Fibroblast of the aortic adventitia (primary cell): ENCODE measurements at places on chromosomes 7 and 10.
A peak's percentile ranks its signal among the peaks of the same experiment; 100 is the strongest.

- DNase-seq: no peak
These were observed 84.5 kb downstream of the RTKN2 start for GRCh38 chr10:62183857-62184795.

GRCh38 chr7:13604178-13604577 is 385.3 kb downstream of the ETV1 start:
- no peak for DNase-seq

DNA sequence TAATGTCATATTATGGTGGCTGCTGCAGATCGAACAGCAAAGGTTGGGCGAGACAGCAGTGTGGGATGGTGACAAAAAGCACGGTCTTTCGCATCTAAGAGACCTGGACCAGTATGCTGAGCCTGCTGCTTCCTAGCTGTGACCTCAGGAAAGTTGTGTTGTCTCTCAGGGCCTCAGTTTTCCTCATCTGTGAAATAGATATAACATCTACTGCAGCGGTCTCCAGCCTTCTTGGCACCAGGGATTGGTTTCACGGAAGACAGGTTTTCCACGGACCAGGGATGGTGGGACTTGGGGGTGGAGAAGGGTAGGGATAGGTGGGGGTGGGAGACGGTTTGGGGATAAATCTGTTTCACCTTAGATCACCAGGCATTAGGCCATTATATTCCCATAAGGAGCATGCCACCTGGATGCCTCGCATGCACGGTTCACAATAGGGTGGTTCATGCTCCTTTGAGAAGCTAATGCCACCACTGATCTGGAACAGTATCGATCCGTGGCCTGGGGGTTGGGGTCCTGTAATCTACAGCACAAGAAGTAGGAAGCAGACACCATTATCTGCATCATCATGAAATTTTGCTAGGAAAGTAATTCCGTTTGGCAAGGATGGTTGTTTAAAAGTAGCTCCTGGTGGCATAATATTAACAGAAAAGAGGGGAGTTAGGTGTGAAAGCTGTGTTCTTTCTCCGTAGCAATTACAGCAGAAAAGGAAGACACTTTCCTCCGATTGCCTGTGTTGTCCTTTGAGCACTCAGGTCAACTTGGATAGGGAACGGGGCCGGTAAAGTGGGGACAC is 10.8 kb downstream of the KLF6 start:
- peak; percentile 41 for DNase-seq

GRCh38 chr10:27155066-27155754 is at the start of gene MASTL:
MASTL (plus strand) TSS chr10:27155352; CDS start chr10:27155427, 75 bp downstream.
- DNase-seq: peak; percentile 94

DNA sequence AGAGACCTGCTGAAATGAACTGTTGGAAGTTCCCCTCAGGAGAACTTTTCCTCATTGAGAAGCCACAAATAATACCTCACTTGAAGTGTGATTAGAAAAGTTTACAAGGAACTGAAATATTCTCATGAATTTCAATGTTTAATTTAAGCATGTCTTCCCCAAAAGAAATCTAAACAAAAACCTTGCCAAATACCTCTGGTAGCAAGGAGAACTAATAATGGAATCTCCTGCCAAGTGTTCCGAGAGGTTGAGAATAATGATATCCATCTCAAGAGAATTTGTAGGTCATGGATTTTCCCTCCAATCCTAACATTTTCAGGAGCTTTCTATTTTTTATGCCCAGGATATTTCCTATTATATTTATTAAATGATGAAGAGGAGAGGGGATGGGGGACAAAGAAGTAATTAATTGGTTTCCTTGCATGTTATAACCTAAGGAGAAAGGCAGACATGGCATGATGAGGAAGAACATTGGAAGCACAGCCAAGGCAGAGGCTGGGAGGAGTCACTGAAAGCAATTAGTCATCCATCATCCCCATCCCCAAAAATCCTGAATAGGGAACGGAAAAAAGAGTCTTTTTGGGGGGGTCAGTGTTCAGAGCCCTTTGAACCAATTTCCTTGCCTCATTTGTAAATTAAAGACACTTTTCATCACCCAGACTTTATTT is 93.6 kb upstream of the IL6 start:
- peak; percentile 55 for DNase-seq

- no peak for DNase-seq
These were observed 3.9 kb upstream of the NOBOX start for GRCh38 chr7:144407266-144407931.

DNA sequence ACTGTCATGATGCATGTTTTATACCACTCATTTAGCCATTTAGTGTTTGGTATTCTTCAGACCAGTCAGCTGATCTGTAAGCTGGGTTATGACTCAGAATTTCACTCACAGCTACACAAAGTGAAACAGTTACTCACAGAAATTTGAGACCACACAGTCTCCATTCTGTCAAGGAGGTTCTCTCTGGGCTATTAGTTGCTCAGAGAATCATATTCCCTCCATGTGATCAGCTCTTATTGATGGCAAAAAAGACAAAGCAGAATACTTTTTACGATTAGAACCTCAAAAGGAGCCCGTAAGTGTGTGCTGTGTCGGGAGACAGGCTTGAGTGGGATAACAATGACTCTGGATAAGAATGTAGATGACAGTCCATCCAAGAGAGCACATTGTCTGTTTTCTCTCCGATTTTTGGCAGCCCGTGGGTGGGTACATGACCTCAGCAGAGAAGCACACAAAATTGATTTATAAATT is 277.6 kb upstream of the SORCS1 start:
- DNase-seq: peak; percentile 10

DNA sequence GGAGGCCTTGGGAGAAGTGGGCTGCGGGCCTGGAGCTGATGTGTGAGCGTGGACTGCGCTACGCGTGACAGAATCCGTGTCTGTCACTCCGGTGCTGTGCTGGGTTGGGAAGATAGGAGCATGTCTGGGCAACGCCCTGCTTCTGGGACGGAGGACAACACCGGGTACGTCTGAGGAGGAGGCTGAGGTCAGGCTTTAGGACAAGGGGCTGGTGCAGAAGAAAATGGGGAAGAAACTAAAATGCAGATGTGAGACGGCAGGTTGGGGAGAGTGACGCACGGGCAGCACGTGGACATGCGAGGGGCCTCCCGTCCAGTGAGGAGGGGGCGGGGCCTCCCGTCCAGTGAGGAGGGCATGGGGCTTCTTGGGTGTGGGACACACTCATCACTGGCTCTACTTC is 207.4 kb downstream of the DNAJB6 start:
- no peak for DNase-seq

DNA sequence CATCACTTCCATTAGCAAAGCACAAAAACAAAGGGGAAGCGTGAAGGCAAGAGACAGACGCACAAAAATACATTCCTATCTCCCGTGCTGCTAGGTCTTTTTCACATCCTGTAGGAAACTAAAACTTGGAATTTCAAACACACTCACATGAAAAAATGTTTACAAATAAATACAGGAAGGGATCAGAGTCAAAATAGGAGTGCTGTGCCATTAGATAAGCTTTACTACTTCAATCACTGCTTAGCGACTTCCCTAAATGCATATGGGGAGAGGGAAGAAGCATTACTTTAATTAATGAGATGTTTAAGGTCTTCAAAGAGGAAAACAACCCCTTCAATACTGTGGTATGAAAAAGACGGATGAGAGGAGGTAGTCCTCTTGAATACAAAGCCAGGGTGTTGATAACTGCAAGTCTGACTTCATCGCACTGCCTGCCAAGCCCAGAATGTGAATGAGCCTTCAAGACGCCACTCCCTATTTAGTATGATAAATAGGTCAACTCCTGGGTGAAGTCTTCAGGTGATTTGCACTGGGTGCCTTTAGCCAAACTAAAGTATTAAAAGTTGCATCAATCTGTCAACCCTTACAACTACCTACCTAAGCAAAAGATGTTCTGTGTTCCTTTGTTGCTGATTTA is 13.9 kb downstream of the PARD3 start:
- peak; percentile 60 for DNase-seq

- no peak for DNase-seq
These were observed 18.9 kb upstream of the PRKAR2B start for GRCh38 chr7:107025449-107026103.

GRCh38 chr7:135710417-135711138 is 17.4 kb downstream of the SLC13A4 start:
- DNase-seq: no peak

DNA sequence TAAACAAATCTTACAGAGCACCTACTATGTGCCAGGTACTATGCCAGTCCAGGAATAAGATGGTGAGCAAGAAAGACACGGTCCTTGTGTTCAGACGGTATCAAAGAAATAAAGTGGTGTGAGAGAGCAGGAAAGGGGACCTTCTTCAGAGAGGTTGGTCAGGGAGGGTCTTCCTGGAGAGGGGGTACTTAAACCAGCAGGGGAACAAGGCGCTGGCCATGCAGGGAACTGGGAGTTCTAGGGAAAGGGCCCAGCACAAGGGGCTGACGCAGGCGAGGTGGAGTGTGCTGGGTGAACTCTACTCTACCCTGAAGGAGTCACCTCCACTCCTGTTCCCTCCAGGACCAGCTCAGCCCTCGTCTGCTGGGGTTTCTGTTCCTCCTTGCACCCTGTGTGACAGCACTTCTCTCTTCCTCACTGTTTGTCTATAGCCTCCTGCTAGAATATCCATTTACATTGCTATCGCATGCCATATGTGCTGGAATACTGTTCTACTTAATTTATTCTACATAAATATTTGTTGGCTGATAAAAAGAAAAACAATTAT is 73.5 kb downstream of the AOAH start:
- no peak for DNase-seq

DNA sequence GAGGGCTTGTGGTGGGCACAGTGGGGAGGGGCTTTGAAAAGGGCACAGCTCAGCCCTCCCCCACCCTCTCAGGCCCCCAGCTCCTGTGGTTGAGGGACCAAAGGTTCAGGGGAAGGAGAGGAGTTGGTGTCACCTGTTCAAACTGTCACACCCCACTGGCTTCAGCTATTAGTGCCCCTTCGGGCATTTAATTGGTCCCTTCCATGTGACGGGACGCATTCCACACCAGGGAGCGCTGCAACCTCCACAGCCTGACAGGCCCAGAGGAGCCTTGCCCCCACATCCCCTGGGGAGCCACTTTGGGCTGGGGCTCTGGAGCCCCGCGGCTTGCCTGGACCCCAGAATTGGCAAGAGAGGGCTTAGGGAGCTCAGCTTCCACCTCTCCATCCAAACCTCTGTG is 75.7 kb downstream of the C10orf105 start:
- no peak for DNase-seq

DNA sequence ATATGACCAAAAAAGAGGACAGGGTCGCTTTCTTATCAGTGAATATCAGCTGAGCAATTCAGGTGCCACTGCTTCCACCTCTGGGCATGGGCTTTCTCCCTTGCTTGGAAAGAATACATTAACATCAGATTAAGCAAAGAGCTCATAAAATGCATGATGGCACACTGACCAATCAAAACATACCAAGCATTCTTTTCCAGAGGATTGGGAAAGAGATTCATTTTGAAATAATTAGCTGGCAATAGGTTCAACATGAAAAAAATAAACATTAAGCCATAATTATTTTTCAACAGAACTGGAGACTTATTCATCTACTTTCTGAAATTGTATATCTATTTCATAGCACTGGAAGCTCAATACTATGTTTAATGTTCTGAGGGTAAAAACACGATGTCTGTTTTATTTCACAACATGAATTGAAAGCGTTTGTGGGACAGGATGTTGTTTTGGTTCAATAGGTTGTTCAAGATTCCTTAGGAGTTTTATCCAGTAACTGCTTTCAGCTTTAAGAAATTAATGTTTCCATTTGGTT is 53.2 kb downstream of the TFAM start:
- peak; percentile 92 for DNase-seq

- DNase-seq: no peak
These were observed 77.9 kb downstream of the FAM107B start for GRCh38 chr10:14696821-14697220.

- DNase-seq: no peak
These were observed 5.1 kb upstream of the WNT16 start for GRCh38 chr7:121323515-121324302.

DNA sequence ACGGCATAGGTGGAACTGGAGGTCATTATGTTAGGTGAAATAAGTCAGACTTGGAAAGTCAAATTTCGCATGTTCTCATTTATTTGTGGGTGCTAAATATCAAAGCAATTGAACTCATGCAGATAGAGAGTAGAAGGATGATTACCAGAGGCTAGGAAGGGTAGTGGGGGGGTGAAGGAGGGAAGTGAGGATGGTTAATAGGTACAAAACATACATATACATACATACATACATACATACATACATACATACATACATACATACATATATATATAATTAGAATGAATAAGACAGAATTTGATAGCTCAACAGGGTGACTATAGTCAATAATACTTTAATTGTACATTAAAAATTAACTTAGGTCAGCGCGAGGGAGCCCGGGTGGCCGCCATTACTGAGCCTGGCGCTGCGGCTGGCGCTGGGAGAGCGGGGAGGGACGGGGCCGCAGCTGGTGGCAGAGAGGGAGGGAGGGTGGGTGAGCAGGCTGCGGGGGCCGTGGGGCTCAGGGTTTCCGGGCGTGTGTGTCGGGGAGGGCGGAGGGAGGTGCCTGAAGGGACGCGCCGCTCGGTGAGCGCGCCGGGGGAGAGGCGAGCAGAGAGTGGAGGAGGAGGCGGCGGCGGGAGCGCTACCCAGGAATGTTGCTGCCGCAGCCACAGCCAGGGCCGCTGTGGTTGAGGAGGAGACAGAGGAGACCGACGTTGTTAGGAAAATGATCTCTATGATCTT is 85.8 kb upstream of the EGFR start:
- DNase-seq: peak; percentile 44

- no peak for DNase-seq
These were observed 152.8 kb downstream of the CUBN start for GRCh38 chr10:16976803-16977202.

DNA sequence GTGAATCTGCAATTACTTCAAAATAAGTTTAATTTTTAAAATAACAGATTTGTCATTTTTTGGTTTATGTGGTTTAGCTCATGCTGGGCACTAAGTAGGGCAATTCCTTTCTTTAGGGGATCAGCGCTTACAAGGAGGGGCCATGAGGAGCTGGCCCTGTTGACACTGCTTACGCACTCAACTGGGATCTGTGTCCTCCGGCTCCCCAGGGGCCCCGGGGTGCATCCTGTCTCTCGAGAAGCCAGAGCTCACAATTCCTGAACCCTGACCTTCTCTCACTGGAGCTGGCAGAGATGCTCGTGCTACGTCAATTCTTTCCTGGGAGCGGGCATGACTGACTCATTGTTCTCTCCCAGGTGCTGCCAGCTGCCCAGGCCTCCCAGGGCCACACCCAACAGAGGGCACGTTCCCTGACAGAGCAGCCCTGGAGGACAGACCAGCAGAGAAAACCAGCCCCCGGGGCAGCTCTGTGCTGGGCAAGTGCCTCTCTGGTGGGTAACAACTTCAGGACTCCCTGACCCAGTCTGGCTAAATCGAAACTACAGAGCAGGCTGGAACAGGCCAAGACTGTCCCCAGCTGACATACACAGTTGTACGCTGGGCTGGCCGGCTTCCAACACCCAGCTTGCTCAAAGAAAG is 36.8 kb downstream of the CTBP2 start:
- peak; percentile 78 for DNase-seq

GRCh38 chr10:75739414-75740143 is 308.2 kb downstream of the LRMDA start:
- no peak for DNase-seq

DNA sequence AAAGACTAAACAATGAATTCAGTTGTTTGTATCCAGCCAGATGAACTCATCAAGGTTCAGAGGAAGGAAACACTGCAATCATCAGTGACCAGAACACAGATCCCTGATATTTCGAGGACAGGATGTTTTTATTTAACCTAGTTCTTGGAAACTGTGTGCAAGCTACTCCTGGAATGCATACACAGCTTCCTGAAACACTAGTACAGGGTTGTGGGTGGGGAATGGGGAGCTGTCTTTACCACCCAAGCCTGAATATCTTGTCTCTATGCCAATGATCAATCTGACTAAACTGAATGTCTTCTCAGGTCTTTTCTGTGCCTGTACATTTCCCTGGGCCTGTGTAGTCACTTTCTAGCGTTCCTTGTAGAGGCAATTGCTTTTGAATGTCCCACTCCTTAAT is 374.6 kb downstream of the CALN1 start:
- DNase-seq: no peak
